ENCODE measurements at places on chromosomes 2 and 18.

- DNase-seq = no peak
Measured at GRCh38 chr2:38075507-38076151, at the start of gene CYP1B1. TSS of gene CYP1B1 (minus strand) at chr2:38076151. CDS start at chr2:38075388, 763 bp downstream.

- no peak for DNase-seq
Measured at GRCh38 chr2:45643095-45643494, 8.4 kb upstream of the PRKCE start.

DNA sequence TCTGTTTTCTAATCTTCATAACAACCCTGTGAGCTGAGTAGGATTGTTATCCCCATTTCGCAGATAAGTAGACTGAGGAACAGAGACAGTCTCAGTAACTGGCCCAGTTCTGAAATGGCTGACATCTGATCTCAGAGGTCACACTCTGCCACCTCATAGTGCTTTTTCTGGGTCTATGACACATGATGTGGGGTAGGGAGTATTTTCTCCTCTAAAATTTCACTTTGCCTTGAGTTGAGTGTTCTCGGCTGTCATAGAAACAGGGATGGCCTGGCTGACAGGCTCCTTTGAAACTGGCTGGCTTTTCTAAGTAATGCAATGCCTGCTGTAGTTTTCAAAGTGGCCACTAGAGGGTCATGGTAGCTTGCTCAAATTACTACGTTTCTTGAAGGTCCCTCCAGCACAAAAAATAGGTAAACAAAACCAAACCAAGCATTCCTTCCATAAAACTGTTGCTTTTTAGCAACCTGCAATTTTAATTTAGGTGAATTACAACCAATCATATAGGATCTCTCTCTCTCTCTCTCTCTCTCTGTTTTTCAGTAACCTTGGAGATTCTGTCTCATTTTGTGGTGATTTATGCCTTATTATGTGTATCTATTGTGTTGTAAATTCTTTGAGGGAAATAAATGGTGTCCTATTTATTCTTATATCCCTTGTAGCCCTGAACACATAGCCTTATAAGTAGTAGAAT, 84.2 kb upstream of the TTN start:
- DNase-seq = peak; percentile 67

DNA sequence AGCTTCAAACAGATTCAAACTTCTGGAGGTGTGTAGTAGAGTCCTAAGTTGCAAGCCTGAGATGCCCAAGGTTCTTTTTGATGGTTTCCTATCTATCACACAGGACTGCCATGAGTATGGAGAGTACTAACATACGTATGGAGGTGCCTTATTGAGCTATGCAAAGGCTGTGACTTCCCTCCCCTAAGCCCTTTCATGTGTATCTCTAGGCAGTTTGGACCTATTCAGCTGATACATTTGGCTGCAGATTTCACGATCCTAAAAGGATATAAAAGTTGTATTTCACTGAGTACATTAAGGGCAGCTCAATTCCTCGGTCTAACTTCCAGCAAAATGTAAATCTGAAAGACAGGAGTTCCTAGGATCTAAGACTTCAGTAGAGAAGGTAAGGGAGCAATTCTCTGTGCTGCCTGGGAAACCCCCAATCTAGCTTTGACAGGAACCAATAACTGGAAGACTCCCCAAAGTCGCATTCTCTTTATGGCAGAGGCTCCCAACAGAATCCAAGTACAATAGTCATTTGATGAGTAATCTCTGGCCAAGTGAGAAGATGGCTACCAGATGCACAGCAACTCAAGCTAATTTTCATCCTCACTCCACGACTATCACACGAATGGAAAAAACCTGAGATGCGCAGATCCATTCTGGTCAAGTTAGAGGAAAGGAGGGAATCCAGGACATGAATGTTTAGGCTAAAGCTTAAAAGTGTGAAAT, 83.8 kb downstream of the ATL2 start:
- DNase-seq = no peak

- no peak for DNase-seq
Measured at GRCh38 chr2:202605174-202605573, 29.6 kb upstream of the FAM117B start.

- no peak for DNase-seq
Measured at GRCh38 chr2:173271135-173271534, 83.5 kb upstream of the CDCA7 start.

DNA sequence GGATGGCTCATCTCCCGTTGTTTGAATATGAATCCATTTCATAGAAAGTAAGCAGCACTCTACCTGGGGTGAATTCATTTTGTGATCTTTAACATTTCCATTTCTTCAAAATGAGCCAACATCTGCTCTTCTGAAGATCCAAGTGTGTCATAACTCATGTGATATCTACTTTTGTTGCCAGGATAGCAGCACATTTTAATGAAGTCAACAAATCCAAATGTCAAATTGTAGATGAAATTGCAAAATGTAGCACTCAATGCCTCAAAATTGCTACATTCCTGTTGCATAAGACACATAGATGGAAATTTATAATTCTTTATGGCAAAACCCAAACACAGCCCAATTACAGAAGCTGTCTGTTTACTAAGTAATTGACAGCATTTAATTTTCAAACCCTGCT, 360.7 kb downstream of the TMX3 start:
- DNase-seq = no peak

GRCh38 chr2:112187805-112188596, 49.8 kb downstream of the FBLN7 start:
- DNase-seq = peak; percentile 74

- DNase-seq = no peak
Measured at GRCh38 chr18:36195427-36196122, 8.3 kb downstream of the MOCOS start.

- DNase-seq = no peak
Measured at GRCh38 chr2:120783371-120783791, 47.7 kb downstream of the GLI2 start.

DNA sequence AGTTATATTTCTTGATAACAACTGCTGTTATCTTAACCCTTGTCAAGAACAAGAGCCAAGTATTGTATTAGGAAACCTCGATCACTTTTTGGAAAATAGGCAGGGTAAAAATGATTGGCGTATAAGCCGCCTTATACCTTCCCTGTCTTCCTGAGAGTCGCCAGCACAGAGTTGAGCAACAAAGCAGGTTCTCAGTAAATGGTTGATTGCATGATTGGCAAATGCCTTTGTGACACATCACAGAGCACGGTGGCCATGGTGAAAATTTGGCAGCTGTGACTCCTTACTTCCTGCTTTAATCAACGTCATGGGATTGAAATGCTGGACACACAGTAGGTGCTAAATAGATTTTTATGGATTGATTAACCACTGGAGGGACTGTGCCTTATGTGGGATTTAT, 3.9 kb upstream of the KLHL29 start:
- peak; percentile 16 for DNase-seq

GRCh38 chr2:111191877-111192276, 71.2 kb downstream of the BCL2L11 start:
- no peak for DNase-seq

GRCh38 chr2:120576509-120577474, 158.9 kb upstream of the GLI2 start:
- DNase-seq = no peak

DNA sequence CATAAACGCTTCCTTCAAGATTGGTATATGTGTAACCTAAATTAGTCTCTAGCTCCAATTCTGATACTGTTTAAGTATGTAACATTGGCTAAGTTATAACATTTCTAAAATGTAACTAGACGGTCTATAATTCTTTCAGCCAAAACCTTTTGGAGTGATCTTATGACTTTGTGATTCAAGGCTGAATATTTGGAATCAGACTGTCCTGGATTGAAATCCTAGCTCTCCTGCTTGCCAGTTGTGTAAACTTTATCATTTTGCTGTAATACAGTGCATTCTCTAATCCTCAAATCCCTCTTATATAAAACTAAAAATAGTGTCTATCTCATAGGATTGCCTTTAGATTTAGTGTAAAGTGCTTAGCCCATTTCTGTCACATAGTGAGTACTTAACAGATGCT, 337.2 kb upstream of the KCNJ3 start:
- no peak for DNase-seq

- DNase-seq = no peak
Measured at GRCh38 chr2:183993052-183993451, 605.3 kb upstream of the ZNF804A start.

DNA sequence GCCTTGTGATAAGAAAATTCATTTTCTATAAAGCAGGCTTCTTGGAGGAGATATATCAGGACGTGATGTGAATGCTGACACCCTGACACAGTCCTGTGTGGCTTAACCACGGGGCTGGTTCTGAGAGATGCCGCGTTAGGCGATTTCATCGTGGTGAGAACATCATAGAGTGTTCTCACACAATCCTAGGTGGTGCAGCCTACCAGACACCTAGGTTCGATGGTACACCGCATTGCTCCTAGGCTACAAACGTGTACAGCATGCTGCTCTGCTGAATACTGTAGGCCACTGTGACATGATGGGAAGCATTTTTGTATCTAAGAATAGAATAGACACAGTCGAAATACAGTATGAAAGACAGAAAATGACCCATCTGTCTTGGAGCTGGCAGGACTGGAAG, 82.5 kb downstream of the TNFRSF11A start:
- no peak for DNase-seq

DNA sequence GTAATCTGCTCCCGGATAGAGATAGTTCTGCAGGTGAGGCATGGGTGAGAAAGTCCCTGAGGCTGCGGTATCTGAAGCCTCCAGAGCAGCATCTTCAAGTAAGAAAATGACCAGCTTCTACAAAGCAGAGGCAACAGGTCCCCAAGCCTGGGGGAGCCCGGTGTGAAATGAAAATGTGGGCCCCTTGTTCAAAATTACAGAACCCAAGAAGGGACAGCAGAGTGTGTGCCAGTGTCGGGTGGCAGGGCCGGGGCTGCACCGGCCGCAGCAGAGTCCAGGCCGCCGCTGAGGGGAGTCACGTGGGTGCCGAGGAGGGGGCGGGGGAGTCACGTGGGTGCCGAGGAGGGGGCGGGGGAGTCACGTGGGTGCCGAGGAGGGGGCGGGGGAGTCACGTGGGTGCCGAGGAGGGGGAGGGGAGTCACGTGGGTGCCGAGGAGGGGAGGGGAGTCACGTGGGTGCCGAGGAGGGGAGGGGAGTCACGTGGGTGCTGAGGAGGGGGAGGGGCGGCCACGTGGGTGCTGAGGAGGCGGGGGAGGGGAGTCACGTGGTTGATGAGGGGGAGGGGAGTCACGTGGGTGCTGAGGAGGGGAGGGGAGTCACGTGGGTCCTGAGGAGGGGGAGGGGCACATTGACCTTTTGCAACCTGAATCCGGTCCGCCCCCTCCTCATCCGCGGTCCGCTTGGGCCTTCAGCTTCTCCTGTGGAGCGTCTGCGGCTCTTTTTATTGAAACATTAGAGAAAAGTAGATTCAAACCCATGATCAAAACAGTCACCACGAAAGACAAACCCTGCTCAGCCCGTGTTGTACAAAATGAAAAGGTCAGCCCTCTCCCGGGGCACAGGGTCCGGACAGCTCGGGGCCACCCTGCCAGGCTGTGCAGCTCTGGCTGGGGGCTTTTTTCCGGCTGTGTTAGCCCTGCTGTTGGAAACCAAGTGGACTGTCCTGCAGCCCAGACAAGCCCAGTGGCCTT, 10.4 kb downstream of the COLEC11 start:
- DNase-seq = peak; percentile 59

GRCh38 chr2:177296040-177296439, 31.5 kb upstream of the NFE2L2 start:
- DNase-seq = no peak
